Effector memory CD8-positive, alpha-beta T cell (primary cell): ENCODE measurements at places on chromosomes 7 and 10.

DNA sequence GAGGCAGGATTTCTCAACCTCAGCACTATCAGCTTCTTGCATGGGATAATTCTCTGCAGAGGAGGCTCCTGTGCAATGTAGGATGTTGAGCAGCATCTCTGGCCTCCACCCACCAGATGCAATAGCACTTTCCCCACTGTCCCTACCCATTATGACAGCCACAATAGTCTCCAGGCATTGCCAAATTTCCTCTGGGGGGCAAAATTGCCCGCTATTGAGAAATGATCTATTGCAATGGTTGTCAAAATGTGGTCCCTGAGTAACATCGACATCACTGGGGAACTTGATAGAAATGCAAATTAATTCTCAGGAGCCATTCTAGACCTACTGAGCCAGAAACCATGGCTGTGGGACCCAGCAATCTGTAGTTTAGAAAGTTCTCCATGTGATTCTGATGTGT lies 7.0 kb downstream of the KCNK18 start:
- no peaks in the 10 kb centered on the region for H3K4me1 ChIP-seq
- peaks cover 3% of the 10 kb centered on the region for H3K36me3 ChIP-seq
- no peak for DNase-seq
- H3K27ac ChIP-seq = no peak overlapping the region

DNA sequence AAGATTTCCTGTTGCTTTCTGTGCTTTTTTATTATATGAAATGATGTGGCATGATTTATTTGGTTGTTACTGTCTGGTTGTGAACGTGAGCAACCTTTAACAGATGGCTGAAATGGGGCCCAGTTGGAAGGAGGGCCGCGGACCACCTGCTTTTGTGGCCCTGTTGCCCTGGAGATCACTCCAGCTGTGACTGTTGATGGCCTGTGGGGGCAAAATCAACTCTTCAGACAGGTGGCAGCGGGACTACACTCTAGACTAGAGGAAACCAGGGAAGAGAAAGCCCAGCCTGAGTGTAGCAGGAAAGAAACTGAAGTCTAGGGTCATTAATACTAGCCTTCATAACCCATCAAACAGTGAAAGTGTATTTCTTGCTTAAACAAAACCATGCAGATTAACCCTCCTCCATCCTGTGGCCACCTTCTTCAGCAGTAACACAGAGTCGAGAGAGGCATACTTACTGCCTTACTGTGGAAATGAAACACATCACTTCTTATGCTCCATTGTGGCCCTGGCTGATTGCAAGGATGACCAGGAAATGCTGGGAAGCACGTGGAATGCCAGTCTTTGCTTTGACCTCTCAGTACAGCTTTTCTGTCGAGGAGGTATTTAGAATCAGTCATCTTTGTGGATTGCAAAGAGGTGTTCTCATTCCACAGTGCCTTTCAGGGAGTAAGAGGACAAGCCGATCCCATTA lies 80.5 kb downstream of the CCNY start:
- no peak overlapping the region for H3K4me3 ChIP-seq
- no peaks in the 10 kb centered on the region for H3K36me3 ChIP-seq
- H3K27me3 ChIP-seq = no peaks in the 10 kb centered on the region
- H3K4me1 ChIP-seq = peaks cover 39% of the 10 kb centered on the region
- peak overlapping the region; percentile 13 for H3K27ac ChIP-seq

DNA sequence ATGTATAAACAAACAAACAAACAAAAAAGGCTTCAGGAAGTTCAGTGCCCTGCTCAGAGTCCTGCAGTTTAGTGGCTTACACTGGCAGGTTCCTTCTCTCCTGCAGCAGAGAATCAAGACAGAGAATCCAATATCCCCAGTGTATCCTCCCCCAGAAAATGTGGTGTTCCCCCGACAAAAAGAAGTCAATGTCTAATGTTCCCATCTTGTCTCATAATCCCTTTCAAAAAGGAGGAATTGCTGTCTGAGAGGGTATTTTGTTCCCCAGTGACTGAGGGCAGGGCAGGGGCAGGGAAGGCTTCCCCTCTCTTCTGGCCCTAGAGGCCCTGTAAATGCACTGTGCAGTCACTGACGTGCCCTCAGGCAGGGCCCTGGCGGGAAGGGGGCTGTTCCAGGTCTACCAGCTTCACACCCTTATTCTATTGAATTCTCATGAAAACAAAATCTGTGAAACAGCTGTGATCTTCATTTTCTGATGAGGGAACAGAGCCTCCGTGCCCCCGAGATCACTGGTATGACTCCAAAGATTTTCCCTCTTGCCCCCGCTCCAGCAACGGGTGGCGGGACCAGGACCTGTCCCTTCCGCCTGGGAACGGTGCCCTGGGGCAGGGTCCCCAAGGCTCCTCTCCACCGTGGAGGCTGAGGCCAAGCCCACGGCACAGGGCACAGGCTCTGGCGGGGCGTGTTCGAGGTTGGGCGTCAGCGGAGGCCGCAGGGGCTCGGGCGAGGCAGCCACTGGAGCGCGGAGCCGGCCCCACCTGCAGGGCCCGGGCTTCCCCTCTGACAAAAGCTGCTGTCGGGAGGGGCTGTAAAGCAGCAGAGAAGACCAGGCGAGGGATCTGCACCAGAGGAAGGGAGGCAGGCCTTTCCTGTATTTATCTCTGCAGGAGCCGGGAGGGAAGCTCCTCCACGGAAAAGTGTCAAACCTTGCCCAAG lies 13.4 kb upstream of the WDFY4 start:
- no peak for DNase-seq
- H3K4me1 ChIP-seq = no peaks in the 10 kb centered on the region
- H3K4me3 ChIP-seq = no peak overlapping the region
- H3K27me3 ChIP-seq = peaks cover 29% of the 10 kb centered on the region
- H3K27ac ChIP-seq = peak overlapping the region; percentile 51
- H3K36me3 ChIP-seq = no peaks in the 10 kb centered on the region

GRCh38 chr10:378230-378929 lies 243.1 kb downstream of the ZMYND11 start:
- no peaks in the 10 kb centered on the region for H3K27me3 ChIP-seq
- H3K27ac ChIP-seq = no peak overlapping the region
- H3K4me3 ChIP-seq = no peak overlapping the region
- H3K4me1 ChIP-seq = peaks cover 27% of the 10 kb centered on the region
- DNase-seq = no peak

DNA sequence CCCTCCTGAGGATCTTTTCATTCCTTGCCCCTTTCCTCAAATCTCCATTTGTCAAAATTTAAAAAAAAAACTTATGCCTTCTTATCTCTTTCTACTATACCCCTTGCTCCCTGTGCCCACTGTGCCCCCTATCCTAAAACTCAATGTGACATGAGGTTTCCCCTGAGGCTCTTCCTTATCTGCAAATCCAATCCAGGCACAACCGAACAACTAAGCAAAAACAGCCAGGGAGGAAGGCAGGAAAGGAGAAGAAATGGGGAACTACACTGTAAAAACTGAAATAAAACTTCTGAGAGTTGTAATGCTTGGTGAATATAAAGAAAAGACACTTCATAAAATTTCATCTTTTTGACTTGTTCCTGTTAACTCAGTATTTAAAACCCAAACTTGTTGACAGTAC lies 54.2 kb downstream of the CRPPA start:
- no peak for DNase-seq
- no peaks in the 10 kb centered on the region for H3K36me3 ChIP-seq
- no peaks in the 10 kb centered on the region for H3K27me3 ChIP-seq
- no peak overlapping the region for H3K4me3 ChIP-seq
